ENCODE measurements at places on chromosomes 4 and X. TPM values are rescaled to one million over a fixed set of nuclear protein-coding genes. Genes with fewer than 3 reads are reported as not detected.

MAGEA8 gene
- polyA plus RNA-seq: not detected

LNX1 gene
- not detected for polyA plus RNA-seq

SLITRK2 gene
- polyA plus RNA-seq: not detected

- DNase-seq: no peak
Observed at GRCh38 chr4:33878710-33879109, 2365.6 kb downstream of the ARAP2 start.

TRPC3 gene
- not detected for polyA plus RNA-seq

DNA sequence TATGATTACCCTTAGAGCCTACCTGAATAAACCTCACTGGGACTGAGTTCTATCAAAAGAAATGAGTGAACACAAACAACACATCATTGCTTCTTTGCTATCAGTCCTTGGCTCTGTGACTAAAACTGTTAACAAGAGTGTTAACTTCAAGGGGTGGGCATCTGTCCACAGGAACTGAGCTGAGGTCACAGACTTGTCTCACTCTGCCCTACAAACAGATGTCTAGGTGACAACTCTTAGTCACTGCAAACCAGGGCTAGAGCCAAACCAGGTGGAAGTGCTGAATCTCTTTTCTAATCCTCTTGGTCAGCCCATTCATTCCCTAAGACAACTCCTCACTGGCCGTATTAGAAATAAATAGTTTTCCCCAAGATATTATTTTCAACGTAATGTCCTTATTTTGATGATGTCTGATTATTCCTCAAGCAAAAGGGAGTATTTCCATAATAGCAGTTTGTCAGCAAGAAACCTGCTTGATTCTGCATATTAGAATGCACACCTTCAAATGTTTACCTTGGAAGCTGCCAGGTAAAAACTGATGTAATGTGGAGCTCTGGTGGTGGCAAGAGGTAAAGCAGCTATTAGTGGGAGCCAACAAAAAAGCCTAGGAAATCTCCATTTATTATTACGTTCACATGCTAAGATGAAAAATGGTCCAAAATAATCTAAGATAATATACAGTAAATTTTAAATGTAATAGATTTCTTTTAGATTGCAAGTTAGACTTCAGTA is 4.0 kb downstream of the COL25A1 start:
- DNase-seq: peak; percentile 16

DNA sequence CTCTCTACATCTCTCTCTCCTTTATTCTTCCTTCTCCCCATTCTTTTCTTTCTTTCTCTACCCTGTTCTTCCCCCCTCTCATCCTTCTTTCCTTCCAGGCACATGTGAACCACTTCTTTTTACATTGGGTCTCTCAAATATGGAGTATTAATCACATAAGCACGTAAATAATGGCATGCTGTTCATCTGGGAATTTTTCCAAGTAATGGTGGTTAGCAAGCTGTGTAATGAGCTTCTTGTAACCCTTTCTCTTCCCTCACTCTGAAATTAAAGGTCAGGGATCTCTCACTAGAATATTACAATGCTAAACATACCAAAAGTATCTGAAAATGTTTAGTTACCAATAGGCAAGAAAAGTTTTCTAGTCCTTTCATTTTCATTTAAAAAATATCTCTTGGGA is 239.9 kb upstream of the TEX13A start:
- no peak for DNase-seq

- DNase-seq: no peak
Observed at GRCh38 chrX:57771689-57772088, 91.6 kb upstream of the NLRP2B start.

NAT8L gene
- 8.2 TPM for polyA plus RNA-seq

ALB gene
- polyA plus RNA-seq: not detected

GRCh38 chr4:4693258-4693657 is 151.4 kb upstream of the STX18 start:
- no peak for DNase-seq

DNA sequence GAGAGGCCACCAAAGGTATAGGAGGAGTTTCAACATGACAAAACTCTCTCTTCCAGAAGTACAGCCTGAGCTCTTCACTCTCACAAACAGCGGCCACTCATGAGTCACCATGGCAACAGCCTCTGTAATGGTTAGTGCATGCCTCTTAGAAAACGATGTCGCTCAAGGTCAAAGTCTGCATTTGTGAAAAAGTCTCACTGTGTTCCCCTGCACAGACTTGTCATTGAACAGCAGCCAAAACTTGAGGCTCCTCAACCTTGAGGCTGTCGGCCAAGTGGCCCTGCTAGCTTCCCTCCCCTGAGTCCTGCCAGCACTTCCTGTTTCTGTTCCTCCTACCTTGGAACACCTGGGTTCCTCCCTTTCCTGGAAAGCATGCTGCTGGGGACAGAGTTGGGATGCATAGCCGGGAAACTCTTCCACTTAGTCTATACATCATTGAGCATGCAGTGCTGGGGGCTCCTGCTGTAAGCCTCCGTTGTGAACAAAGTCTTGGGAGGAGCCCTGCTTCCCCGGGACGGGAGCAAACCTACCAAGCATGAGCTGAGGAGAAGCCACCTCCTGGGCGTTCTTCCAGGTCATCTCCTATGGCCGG is 66.6 kb downstream of the ING2 start:
- peak; percentile 36 for DNase-seq

- DNase-seq: no peak
Observed at GRCh38 chrX:585115-585808, 45.3 kb upstream of the SHOX start.

DNA sequence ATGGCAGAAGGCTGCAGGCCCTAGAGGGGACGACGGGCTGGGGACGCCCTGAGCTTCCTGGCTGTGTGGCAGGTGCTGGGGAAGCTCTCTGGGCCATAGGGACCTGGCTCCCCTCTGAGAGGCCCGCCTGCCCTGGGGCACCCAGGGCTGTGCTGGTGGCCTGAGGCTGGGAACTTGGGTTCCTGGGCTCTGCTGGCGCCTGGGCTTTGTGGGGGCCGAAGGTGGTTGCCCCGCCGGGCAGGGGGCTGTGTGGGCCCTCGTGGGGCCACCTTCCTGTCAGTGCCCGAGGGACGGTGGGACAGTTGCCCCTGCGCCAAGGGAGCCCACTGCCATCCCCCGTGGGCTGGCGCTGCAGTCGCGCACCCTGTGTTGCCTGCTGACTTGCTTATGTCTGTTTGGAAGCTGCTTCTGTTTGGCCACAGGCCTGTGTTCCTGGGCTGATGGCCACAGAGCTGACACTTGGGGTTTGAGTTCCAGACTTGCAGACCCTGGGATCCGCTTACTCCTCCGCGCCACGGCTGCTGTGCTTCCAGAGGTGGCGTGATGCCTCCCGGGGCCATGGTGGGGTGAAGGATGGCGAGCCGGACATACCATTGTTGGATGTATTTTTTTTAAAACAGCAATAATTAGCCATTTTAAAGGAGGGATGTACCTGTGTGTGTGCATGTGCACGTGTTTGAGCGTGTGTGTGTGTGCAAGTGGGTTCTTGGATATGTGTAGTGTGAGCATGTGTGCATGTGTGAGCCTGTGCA is 8.5 kb downstream of the NAT8L start:
- DNase-seq: no peak

SMIM14 gene
- 20.5 TPM for polyA plus RNA-seq

GRCh38 chrX:39856472-39857121 is 241.2 kb downstream of the BCOR start:
- no peak for DNase-seq

GRCh38 chr4:62531264-62531663 is 1331.1 kb downstream of the ADGRL3 start:
- no peak for DNase-seq

SLC6A14 gene
- not detected for polyA plus RNA-seq

GRCh38 chr4:99843413-99843812 is 26.8 kb downstream of the DAPP1 start:
- no peak for DNase-seq

GRCh38 chrX:40485973-40486372 is 94.8 kb upstream of the ATP6AP2 start:
- DNase-seq: no peak

DNA sequence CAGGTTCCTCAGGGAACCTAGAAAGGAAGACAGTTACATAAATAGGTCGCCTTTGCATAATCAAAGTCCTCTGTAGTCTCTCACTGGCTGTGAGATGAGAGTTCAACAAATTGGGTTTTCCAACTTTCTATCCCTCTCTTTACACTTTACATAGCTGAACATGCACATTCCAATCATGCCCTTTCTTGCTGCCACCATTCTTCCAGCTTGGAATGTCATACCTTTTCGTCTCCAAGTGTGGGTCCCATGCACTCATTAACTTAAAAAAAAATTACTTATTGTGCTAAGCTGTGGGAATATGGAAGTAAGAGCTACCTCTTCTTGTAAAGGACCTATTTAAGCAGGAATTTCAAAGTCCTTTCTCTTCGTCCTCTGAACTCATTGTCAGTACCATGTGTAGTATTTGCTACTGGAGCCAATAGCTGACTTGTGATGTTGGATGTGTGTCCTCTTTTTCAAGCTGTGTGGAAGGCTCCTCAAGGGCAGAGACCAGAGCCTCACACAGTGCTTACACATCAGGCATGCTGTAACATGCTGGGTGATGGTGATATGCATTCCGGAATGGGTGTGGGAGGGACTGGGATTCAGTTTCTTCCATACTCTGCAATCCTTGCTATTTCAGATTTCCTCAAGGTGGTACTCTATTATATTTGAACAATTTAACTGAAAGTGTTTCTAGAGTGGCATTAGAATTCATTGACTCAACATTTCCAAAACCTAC is 7.1 kb downstream of the ENOPH1 start:
- DNase-seq: no peak

GRCh38 chrX:12790885-12791256 is 341 bp upstream of the PRPS2 start:
- no peak for DNase-seq

GRCh38 chr4:84224522-84224921 is 274.6 kb downstream of the NKX6-1 start:
- no peak for DNase-seq

DNA sequence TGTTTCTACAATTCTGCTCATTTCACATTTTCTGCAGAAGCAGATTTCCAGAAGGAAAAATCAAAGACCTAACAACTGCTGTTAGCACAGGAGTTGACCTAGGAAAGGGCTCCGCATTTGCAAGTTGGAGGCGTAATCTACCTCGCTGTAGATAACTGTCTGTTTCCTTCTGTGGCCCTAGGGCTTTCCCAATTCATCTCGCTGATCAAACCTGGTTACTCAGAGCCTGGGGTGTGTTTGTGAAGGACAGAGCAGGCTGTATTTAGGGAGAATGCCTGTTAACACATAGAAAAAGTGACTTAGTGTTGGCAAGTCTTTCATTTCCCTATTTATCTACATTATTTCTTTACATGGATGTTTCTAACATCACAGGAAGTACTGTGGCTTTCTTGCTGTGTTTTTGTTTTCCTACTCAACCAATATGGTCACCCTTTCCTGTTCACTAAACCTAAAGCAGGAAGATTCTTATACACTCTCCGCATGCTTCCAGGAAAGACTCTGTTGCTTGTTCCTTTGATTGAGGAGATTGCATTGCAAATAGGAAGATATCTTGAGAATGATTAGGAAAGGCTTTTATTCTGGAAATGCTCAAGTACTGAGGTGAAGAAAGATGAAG is 40.5 kb downstream of the AGA start:
- no peak for DNase-seq

GRCh38 chrX:23764188-23764984 is 18.6 kb upstream of the SAT1 start:
- no peak for DNase-seq

MAGEC1 gene
- not detected for polyA plus RNA-seq

RBMX2 gene
- polyA plus RNA-seq: 31.5 TPM

MAP3K15 gene
- polyA plus RNA-seq: 2.4 TPM

ARX gene
- polyA plus RNA-seq: 0.46 TPM

Data from A549 (cell line).